Islet precursor cell (in vitro differentiated cells): ENCODE measurements at places on chromosomes 4 and X.

GRCh38 chr4:140870427-140870826 is 114.2 kb upstream of the TBC1D9 start:
- no peak for DNase-seq

- no peak for DNase-seq
Observed at GRCh38 chr4:38310446-38311043, 350.3 kb downstream of the PTTG2 start.

GRCh38 chr4:26081795-26082498 is 167.9 kb downstream of the SMIM20 start:
- DNase-seq: no peak

GRCh38 chr4:2638730-2639129 is 102.3 kb downstream of the FAM193A start:
- DNase-seq: no peak

DNA sequence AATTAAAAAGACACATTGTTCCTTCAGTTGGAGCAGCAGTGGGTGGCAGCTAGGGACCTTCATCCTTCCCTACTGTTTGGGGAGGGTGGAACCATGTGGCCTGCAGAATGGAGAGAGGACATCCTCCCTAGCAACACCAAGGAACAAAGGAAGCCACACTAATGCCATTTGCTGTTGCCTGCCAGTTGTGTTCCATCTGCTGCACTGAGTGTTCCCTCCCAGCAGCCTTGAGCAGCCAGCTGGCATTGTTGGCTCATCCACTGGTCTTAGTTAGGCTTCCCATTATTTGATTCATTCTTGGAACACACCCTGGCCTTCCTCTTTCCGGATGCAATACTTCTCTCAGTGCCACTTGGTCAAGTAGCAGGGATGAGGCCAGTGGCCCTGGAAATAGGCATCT is 25.0 kb upstream of the HMGB3 start:
- DNase-seq: no peak

- DNase-seq: no peak
Observed at GRCh38 chr4:169663831-169664230, 43.5 kb downstream of the CLCN3 start.

DNA sequence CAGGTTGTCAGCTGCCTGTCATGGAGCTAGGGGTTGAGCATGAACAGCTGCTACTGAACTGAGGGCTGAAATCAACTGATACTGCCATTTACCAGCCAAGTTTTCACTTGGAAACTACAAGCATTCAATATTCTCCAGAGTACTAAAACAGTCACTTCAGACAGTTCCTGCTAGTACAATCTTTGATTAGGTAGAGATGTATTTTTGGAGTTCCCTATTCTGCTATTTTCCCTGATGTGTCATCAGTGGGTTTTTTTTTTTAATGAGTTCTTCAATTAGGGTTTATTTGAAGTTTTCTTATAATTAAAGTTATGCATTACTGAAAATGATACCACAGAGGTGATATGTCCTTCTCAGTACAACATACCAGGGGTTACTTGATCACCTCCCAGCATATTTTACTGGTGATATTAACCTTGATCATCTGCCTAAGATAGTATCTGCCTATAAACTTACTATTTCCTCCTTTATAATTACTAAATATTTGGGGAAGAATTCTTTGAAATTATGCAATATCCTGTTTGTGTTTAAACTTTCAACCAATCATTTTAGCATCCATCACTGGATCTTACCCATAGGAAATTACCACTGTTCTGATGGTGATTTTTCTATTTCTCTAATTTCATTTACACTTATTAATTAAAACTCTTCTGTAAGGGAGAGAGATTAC is 13.6 kb downstream of the PDCL2 start:
- no peak for DNase-seq

DNA sequence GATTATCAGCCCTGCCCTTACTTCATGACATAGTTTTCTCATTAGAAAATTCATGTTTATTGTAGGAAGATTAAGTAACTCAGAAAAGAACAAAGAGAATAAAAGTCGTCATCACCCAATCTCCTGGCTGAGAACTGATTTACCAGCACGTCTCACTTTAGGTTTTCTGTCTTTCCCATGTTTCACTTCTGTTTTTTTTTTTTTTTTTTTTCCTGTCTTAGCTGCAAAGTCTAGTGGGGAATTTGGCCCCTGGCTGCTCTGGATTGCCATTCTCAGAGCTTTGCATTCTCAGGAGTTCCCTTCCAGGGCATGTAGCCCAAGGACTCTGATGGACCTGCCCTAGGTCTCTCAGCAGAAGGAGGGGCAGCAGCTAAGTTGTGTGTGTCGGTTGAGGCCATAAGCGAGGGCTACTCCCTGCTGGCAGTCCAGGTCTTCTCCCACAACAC is 57.8 kb downstream of the TMEM131L start:
- peak; percentile 82 for DNase-seq

- no peak for DNase-seq
Observed at GRCh38 chr4:74197080-74197479, 39.2 kb downstream of the MTHFD2L start.

GRCh38 chrX:10496345-10496965 is 123.9 kb downstream of the MID1 start:
- no peak for DNase-seq

DNA sequence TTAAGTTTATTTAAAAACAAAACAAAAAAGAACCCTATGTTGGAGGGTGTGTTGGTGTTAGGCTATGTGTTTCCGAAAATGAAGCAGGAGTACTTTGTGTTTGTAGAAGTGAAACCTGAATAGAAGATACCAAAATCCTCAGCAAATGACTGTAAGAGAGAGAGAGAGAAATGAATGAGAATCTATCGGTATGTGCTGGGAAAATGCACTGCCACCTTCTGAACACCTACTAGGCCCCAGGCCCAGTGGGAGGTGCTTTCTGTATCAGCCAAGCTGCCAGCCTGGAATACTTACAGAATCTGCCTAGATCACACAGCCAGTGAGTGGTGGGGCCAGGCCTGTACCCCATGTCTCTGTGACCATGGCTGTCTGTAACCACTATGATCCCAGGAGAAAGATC is 14.9 kb upstream of the PIM2 start:
- DNase-seq: no peak

GRCh38 chr4:28101583-28101982 is 1240.9 kb downstream of the STIM2 start:
- no peak for DNase-seq

GRCh38 chrX:155767876-155768769 is 113.0 kb upstream of the VAMP7 start:
- no peak for DNase-seq

DNA sequence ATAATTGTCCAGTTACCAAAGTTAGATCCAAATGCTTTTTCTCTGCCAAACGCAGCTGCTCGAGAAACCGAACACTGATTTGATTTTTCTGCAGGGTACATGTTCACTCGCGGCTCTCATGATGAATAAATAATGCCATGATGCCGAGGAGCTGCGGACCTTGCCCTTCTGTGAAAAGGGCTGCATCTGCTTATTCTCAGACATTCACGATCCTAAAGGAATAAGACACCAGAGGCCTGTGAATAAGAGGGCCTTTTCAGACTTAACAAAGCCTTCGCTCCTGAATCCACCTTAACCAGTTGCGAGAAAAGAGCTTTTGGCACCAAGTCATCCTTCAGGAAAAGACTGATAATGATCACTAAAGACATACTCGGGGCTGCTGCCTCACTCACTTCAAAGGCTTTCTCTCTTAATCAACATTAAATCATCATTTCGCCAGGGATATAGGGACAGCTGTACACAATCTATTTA is 147.5 kb downstream of the FBXO8 start:
- peak; percentile 83 for DNase-seq

DNA sequence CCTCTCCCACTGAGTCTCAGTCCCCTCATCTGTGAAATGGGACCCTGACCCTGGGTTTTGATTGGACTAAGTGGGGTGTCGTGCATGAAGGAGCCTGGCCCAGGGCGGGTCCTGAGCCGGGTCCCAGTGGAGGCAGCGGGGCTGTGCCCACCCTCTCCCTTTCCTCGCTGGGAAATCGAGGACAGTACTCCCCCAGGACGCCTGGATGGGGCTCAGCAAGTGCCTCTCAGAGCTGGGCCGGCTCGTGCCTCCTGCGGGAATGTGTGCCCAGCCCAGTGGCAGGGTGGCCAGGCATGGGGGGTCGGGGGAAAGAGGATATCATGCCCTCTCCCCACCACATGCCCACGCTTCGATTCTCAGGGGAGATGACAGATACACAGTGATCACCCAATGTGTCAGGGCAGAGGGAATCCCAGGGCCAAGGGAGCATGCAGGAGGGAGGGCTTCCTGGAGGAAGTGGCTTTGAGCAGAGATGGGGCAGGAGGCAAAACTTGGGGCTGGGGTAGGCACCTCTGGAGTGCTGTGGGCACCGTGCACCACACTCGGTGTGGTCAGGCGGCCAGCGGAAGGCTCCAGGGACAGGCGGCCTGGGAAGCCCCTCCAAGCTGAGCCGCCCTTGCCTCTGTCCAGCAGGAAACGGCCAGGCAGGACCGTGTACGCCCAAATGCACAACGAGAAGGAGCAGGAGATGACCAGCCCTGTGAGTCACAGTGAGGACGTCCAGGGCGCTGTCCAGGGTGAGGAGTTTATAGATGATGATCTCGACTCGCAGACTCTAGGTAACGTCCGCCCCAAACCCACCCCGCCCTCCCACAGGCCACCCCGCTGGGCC is 203.0 kb downstream of the AFAP1 start:
- DNase-seq: peak; percentile 74

DNA sequence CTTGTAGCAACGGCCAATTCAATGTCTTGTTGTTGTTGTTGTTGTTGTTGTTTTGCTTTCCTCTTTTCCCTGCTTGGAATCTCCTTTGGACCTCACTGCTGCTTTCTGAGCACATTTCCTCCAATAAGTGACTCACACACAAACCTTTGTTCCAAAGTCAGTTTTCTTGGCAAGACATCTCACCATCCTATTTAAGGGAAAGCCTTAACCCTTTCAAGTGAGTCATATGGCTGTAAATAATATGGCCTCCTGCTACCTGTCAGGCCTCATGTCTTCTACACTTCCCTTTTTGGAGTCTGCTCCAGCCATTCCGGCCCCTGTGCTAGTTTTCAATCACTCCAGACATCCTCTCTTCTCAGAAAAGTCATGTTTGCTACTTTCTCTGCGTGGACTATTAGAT is 79.5 kb upstream of the MAGEB10 start:
- no peak for DNase-seq

DNA sequence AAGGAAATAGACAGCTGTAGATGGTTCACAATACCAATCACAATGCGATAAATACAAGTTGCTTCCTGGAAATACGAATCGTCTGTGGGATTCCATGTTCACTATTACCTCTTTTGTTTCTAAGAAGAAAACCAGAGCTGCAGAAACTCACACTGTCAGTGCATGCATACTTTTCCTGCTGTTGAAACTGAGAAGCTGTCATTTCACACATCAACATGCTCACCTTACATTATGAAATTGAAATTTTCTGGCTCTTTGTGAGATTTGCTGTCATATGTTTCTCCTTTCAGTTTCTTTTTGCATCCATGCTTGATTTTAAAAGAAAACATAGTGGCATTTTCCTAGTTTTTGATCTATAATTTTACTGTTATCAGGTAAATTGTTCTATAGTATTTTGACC is 418.3 kb upstream of the HTR2C start:
- no peak for DNase-seq

GRCh38 chrX:21638311-21638710 is 19.8 kb downstream of the KLHL34 start:
- DNase-seq: no peak

GRCh38 chrX:42090395-42090794 is 167.0 kb upstream of the CASK start:
- no peak for DNase-seq

GRCh38 chrX:39149761-39150160 is 348.5 kb downstream of the MID1IP1 start:
- peak; percentile 67 for DNase-seq

DNA sequence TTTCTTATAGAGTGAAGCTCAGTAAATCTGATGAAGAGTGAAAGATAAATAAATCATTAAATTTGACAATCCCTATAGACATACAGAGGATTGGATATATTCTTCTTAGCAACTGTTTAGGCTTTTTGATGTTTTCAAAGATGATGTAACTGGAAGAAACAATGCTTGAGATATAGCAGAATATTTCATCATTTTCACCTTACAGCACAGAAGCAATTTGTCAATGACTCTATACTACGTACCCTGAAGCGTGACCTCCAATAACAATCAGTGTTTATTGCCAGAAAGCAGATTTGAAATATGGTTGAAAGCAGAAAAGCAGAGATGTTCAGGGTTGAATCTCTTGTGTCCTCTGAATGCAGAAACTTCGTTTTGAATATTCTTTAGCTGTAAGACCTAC is 228.4 kb downstream of the DTHD1 start:
- no peak for DNase-seq

- DNase-seq: no peak
Observed at GRCh38 chr4:30866346-30866745, 146.2 kb downstream of the PCDH7 start.

- no peak for DNase-seq
Observed at GRCh38 chrX:30573125-30573524, 4.4 kb downstream of the TASL start.

DNA sequence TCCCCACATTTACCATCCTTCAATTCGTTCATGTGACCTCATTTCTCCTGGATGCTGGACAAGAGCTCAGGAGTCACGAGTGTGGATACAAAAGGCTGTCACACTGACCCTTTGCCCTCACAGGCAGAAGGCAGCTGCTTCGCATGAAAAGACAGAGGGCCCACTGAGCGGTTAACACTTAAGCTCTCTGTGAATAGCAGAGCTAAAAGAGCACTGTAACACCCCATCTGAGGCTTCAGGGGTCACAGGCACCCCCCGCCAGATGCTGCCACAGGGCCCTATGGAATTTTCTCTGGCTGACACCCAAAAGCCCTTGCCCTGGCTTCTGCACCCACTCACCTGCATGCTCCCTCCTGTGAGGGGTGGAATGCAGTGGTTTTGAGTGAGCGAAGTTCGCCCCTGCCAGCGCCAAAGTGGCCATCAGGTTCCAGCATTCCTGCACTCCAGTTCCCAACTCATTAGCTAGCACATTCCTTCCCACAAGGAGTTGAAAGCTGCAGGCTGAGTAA is 360.9 kb downstream of the PPP3CA start:
- DNase-seq: peak; percentile 84

GRCh38 chrX:150880808-150881165 is 17.7 kb downstream of the CD99L2 start:
- no peak for DNase-seq

- no peak for DNase-seq
Observed at GRCh38 chr4:174173360-174173759, 110.1 kb downstream of the FBXO8 start.

DNA sequence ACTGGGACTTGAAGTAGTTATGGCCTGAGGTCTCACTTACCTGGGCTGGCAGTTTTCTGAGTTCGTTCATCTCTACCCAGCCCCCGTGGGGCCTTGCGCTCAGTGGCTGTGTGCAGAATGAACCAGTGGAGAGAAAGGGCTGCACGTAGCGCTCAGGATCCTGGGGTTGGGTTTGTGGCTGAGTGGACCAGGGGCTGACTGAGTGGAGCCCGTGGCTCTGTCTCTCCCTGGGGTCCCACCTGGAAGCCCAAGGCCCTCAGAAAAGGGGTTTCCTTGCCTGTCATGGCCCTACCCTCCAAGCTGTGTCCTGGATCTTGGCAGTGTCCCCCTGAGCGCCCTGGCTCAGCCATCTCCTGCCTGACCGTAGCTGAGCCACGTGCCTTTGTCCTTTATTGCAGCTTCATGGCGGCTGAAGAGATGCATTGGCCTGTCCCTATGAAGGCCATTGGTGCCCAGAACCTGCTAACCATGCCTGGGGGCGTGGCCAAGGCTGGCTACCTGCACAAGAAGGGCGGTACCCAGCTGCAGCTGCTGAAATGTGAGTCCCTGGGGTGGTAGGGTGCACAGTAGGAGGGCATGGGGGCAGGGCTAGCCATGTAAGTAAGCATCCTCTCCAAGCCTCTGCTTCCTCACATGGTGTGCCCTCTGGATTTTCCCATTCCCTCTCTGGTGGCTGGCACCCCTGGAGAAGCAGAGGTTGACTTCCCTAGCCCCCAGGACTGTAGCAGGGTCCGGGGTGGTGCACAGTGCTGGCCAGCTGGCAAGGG is 23.2 kb upstream of the ADD1 start:
- no peak for DNase-seq
